Lower lobe of right lung (tissue), 2 donors: ENCODE measurements at places on chromosomes 7 and 10. TPM values are rescaled to one million over a fixed set of nuclear protein-coding genes. Genes with fewer than 3 reads are reported as not detected.

DNA sequence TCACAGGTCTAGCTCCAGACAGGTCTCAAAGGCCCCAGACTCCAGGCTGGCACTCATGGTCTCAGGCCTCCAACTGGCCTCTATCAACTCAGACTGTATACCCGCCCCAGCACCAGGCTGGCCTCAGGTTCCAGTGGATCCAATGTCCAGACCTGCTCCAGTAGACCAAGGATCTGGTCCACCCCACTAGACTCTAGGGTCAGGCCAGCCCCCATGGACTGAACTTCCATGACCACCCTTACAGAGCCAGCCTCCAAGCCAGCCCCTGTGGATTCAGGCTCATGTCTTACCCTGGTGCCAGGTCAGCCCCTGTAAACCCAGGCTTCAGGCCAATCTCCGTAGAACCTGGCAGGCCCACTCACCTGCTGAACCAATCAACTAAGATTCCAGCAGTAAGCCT is 16.8 kb upstream of the GNAT3 start:
- no peak for DNase-seq

- no peak for DNase-seq
Measured at GRCh38 chr10:118332236-118332635, 9.9 kb downstream of the FAM204A start.

GRCh38 chr10:124088915-124089314 is 4.5 kb downstream of the CHST15 start:
- no peak for DNase-seq

Gene AEBP1
- 82.5 TPM for total RNA-seq

Gene TYW1
- total RNA-seq: 15.4 TPM
